ENCODE measurements at places on chromosomes 4 and X.

- DNase-seq: no peak
These were observed 105.5 kb downstream of the TMEM164 start for GRCh38 chrX:110108381-110108821.

GRCh38 chr4:182429896-182430295, 186.7 kb downstream of the TENM3 start:
- DNase-seq: no peak

DNA sequence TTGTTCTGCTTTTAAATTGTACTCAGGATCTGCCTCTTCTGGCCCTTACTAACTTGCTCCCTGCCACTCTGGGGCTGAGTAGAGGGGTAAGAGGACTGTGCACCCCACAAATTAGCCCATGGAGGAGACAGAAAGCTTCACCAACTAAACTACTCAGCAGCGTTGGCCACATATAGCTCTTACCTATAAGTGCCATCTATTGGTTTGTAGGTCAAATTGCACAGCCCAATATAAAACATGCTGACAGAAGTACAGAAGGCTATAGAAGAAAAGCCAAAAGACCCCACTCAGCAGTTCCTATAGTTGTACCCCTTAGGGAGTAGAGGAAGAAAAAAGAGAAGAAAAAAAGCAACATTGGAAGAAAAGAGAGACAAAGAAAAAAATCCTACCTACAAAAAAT, 341.2 kb upstream of the FMR1 start:
- DNase-seq: no peak

- DNase-seq: no peak
These were observed 77.9 kb downstream of the LUZP4 start for GRCh38 chrX:115367455-115367854.

DNA sequence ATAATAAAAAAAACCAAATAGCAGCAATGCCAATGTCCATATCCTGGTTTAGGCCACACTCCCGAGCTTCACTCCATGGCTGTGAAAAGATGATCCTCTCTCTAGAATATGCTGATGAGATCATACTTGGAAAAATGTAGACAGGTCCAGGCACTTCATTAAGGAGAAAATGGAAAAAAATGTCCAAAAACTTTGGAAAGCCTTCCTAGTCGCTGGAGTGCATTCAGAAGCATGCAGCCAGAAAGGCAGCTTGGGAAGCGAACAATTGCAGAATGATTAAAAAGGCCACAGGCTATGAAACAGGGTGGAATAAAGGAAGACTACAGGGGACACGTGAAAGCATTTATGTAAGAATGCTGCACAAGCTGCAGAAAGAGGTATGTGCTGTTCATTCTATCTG, 165.6 kb upstream of the HCCS start:
- no peak for DNase-seq

DNA sequence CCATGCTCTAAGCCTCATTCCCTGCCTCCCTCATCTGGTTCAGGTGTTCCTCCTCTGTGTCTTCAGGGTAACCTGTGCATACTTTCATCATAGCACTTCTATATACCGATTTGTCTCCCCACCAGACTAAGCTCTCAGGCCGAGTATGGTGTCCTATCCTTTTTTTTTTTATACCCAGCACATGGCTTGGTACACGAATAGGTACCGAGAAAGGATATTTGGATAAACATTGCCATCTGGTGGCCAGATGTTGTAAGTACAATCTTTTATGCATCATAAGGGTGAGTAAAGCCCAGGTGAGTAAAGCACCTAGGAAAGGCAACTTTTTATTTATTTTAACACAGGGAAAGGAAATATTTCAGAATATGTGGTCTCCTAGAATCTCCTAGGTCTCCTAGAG, 68.4 kb downstream of the MID2 start:
- DNase-seq: no peak

DNA sequence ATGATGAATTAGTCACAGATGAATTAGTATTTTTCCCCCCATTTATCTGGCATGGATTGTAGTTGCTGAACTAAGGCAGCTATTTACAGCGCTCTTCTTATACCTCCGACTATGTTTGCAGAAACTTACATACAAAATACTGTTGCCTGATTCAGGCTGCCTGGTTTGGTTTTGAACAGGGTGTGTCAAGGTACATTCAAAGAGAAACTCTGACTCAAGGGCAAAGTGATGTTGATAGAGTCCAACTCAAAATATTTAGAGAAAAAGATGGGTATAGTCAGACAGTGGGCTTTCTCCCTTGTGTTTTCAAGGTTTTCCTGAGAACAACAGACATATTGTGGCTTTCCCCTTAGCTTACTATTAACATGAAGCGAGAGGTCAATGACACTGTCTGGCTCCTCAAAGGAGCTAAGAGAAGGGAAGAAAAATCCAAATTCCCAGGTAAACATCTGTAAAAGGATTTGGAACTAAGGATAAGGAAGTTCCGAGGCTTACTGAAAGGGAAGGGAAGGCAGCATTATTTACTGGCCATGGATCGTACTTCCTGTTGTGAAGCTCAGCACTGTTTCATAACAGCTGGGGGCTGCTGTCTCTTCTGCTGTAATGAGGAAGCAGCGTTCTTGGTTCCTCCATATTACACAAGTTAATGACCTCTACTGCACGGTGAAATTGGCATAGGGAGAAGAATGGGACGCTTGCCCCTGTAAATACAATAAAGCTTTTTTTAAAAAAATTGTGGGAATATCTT, 30.9 kb downstream of the FAM9C start:
- no peak for DNase-seq

- no peak for DNase-seq
These were observed 66.2 kb downstream of the ASB9 start for GRCh38 chrX:15203694-15204093.

- no peak for DNase-seq
These were observed 152.4 kb downstream of the SNCA start for GRCh38 chr4:89684536-89684935.

GRCh38 chr4:152283801-152284470, 252.0 kb downstream of the FBXW7 start:
- DNase-seq: no peak

- DNase-seq: no peak
These were observed 157.1 kb upstream of the LNX1 start for GRCh38 chr4:53748328-53748772.

DNA sequence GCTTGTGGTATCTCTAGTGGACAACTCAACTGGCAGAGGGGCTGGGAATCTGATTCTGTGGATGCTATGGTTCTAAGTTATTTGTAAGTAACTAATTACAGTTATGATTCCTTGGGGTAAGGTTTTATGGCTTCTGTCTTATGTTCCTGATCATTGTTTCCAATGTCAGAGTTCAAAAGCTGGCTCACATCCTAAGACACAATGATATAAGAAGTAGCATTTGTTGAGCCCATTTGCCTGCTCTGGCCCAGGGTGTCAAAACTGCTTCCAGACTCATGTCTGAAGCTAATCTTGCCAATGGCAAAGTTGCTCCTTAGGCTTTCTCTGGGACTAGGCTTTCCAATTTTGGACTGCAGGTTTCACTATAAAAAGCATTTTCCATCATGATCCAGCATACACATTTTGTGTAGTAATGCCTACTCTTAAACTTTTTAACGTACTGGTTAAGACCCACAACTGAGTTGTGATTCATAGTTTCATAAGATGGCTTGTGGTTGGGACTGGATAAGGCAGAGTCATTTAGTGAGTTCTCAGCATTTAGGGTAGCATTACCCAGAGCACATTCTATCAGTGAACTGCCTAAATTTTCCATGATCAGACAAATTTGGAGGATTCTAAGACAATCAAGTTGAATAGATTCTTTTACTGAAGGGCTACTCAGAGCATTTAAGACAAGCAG, 50.0 kb downstream of the CCNI start:
- no peak for DNase-seq

GRCh38 chr4:13881892-13882291, 254.4 kb upstream of the BOD1L1 start:
- DNase-seq: no peak

- no peak for DNase-seq
These were observed 53.2 kb upstream of the TBC1D14 start for GRCh38 chr4:6856391-6856790.

- DNase-seq: peak; percentile 56
These were observed 19.9 kb upstream of the MXD4 start for GRCh38 chr4:2281575-2282343.

- no peak for DNase-seq
These were observed 133.0 kb upstream of the HTR2C start for GRCh38 chrX:114450911-114451310.

- DNase-seq: no peak
These were observed 14.0 kb upstream of the SHROOM4 start for GRCh38 chrX:50827996-50828395.

GRCh38 chrX:130741584-130741983, 161.4 kb downstream of the ENOX2 start:
- no peak for DNase-seq

Data from stimulated activated CD8-positive, alpha-beta memory T cell treated with anti-CD3 and anti-CD28 coated beads, Interleukin-7, amount 100 ng/mL, for 4 hours (primary cell).